ENCODE measurements at places on chromosomes 11 and 22.

GRCh38 chr11:85052636-85053035, 574.5 kb downstream of the DLG2 start:
- no peak for DNase-seq

- DNase-seq = no peak
Observed at GRCh38 chr11:3666023-3666530, 5.1 kb downstream of the CHRNA10 start.

DNA sequence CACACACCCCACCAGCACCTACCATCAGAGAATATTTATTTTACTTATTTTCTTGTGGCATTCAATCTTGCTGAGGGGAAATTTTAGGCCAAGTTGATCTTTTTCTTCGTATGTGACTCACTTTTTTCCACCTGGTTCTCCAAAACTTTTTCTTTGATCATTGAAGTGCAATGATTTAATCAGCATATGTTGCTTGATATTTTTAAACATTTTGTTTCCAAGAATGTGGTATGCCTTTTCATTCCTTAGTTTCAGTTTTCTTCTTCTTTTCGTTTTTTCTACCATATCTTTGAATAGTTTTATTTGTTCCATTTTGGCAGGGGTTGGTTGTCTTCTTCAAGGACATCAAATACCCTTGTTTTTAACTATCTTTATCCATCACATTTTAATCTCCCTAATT, 28.6 kb downstream of the FANCF start:
- no peak for DNase-seq

GRCh38 chr11:45252134-45252856, 33.8 kb downstream of the SYT13 start:
- no peak for DNase-seq

DNA sequence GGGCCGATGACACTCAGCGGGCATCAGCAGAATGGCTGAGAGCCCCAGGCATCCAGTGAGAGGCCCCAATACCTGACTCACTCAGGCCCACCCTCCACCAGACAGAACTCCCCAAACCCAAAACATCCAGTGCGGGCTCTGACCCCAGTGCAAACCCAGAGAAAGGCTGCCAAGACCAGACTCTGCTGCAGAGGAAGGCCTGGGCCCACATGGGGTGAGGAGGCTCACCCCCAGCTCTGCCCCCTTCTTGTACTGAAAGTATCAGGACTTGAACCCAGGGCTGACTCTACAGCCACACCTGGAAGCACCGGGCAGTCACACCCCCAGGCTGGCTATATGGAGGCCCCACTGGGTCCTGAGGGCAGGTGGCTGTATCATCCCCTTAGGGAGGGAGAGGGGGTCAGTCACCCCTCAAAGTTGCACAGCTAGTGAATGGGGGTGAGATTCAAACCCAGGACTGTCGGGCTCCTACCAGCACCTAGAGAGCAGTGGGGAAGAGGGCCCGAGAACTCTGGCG, 49.3 kb downstream of the IGLL1 start:
- DNase-seq = no peak

DNA sequence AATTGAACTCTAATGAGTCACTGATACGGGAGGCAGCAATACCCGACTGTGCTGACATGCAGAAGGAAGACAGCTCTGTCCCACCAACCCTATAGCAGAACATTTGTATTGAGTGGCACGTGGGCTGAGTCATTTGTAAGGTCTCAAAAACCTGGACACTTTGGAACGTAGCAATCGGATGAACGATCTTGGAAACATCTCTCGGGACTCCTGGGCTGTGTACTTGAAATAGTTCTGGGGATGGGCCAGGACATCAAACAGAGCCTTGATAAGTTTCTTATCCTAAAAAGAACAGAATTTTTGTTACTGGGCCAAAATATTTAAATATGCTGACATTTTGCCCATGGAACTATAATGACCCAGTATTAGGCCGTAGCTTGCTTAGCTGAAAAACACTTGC, 17.1 kb upstream of the NRIP3 start:
- no peak for DNase-seq

DNA sequence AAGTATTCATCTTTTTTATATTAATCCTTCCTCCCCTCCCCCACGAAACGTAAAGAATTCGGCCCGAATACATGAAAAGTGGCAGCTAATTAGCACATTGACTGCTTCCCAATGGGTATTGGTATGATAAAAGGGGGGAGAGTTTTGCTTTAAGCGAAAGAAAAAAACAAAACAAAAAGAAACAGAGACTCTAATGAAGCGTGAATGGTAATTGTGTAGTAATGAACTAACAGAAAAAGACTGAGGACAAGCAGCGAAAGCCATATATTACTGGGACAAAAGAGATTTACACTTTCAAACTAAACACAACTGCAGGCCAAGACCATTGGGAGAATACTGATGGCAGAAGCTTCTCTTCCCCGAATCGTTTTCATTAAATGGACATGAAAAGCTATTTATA, 2.5 kb downstream of the DBX1 start:
- DNase-seq = no peak

- DNase-seq = no peak
Observed at GRCh38 chr22:44661659-44662569, 40.1 kb upstream of the PRR5 start.

GRCh38 chr22:35045451-35045850, 20.5 kb upstream of the ISX start:
- no peak for DNase-seq

GRCh38 chr11:96664110-96664509, 274.3 kb downstream of the JRKL start:
- no peak for DNase-seq

DNA sequence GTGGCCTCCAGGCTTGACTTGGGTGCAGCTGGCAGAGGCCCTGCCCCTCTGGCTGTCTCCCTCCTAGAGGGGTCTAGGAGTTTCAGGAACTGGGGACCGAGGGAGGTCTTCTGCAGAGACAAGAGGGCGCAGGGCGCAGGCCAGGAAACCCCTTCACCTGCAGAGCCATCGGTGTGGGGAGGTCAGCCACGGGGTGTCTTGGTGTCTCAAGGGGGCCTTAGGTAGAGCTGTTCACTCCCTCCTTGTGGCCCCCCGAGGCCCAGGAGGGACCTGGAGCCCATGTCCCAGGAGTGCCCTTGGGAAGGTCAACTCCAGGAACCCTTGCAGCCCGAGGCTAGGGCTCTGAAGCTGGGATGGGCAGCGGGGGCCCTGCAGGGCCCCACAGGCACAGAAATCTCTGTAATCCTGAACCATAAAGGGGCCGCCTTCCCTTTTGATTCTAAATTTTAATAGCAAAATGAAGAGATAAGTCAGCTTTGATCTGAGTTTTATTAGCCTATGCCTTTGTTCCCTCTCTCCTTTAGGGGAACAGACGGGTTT, 31.4 kb upstream of the TH start:
- DNase-seq = no peak

DNA sequence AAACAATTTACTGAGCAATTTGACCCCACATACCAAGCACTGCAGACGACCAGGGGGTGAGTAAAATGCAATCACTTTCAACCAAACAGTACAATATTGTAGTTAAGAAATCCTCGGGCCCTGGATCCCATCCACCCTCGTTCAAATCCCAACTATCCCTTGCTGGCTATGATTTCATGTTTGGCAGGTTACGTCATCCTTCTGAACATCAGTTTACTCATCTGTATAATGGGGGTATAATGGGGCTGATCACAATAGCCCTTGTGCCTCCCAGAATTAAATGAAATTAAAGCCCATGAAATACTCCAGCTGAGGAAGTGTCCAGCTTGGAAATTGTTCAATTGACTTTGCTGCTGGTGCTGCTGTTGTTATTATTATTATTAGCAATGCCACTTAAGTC, 20.6 kb downstream of the APLNR start:
- DNase-seq = no peak

Data from DMS79 (cell line).